Occipital lobe (tissue), 3 donors: ENCODE measurements at places on chromosomes 16 and 17.

GRCh38 chr17:33653399-33653788, 360.3 kb upstream of the ASIC2 start:
- no peak for DNase-seq

- no peak for DNase-seq
Measured at GRCh38 chr17:27741361-27741861, 58.9 kb downstream of the NOS2 start.

GRCh38 chr17:27367121-27367981, 73.4 kb downstream of the WSB1 start:
- DNase-seq, result no peak

- DNase-seq, result no peak
Measured at GRCh38 chr17:44352828-44353671, 7.9 kb downstream of the GRN start.

DNA sequence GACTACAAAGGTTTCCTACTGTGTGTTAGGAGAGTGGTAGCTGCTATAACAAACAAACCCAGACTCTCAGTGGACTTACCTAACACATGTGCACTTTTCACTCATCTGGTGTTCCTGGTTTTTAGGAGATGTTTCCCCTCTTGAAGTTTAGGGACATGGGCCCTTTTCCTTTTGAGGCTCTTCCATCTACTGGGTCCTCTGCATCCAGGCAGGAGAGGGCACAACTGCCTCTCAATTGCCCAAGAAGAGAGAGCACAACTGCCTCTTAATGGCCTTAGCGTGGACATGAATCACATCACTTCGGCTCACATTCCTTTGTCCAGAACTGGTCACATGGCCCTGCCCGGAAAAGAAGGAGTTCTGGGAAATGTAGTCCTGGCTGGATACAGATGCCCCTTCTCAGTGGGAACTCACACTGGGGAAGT, 9.8 kb upstream of the TNRC6C start:
- no peak for DNase-seq

- DNase-seq, result no peak
Measured at GRCh38 chr17:7927596-7927995, 2.1 kb downstream of the KCNAB3 start.

GRCh38 chr17:32127158-32127897, 15.0 kb upstream of the RHOT1 start:
- DNase-seq, result peak; percentile 83

DNA sequence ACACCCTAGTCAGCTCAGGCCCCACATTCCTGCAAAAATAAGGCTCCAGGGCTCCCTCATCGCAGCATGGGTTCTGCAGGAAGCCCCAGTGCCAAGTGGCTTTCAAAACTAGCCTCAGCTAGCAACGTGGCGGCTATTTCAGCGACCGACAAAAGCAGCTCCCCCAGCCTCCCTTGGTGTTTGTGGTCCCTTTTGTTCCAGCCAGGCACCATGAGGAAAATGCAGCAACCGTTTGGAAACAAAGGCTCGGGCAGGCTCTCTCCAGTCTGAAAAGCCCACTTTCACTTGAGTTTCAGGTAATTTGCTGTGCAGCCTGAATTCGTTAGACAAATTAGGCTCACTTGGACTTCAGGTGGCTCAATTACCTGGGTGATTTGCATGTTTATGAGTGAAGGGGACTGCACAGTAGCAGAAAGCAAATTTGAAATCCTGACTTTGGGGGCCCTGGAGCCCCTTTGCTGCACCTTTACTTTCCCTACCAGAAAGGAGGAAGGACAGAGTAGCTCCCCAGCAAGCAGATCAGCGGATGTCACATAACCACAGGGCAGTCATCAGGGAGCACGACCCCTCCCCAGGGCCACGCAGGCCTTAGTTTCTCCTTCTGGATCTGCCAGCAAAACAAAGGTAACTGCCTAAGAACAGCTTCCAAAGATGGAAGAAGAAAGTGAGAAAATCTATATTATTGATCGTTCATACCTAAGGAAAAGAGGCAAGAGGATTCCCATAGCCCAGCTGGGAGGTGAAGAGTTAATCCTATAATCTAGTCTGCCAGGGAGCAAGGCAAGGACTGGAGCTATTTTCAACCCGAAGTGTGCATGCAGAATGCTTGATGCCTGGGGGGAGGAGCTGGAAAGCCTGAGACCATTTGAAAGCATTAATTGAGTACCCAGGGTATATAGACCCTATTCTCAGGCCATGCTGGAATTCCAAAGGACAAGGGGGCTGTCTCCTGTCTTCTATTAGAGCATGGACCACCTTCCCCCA, 143.1 kb upstream of the SDK2 start:
- DNase-seq, result no peak

- DNase-seq, result no peak
Measured at GRCh38 chr16:46922239-46922638, 38.1 kb downstream of the GPT2 start.

- DNase-seq, result no peak
Measured at GRCh38 chr17:80834893-80835275, 156.8 kb upstream of the CHMP6 start.

DNA sequence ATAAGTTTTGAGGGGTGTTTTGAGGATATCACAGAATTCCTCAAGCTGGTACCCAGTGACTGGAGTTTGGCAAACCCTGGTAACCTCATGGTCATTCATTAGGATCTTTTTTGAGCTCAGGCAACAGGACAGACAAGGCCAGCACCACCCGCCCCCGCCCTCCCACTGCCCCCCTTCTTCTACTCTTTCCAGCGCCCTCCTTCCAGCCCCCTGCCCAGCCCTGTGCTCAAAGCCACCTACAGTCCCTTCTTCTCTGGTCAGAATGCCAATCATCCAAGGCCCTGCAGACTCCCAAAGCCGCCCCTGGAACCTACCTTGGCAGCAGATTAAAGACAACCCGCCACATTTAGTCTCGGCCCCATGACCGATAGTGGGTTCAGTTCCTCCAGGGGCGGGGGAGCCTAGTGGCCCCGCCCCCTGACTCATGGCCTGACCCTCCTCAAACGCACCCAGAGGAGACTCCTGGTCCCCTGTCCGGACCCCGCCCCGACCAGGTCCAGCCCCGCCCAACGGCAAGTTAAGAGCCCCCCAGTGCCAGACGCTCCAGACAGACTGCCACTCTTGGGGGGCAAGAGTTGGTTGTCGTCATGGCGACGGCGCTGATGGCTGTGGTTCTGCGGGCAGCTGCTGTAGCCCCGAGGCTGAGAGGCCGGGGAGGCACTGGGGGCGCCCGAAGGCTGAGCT, at the start of gene NAGS:
Gene NAGS, plus strand, starts transcription at position 546 of the 684 bp plus-strand sequence. Its CDS starts 42 bp downstream, at position 588.
- DNase-seq, result no peak

DNA sequence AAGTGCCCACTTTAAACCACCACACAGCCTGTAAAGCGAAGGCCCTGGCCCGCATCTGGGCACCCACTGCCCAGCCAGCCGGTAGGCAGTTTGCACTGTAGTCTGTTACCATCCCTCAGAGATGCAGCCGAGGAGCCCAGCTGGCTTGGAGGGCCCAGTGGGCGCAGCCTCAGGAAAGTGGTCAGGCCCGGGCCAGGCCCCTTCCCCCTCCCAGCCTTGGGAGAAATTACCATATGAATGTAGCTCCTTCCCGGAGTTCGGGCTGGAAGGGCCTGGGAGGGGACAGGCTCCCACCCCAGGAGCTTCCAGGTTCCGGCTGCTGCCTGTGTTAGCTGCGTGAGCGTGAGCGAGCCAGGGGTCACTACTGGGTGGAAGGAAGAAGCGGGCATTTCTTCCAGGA, 325.4 kb downstream of the SEC14L1 start:
- DNase-seq, result no peak

DNA sequence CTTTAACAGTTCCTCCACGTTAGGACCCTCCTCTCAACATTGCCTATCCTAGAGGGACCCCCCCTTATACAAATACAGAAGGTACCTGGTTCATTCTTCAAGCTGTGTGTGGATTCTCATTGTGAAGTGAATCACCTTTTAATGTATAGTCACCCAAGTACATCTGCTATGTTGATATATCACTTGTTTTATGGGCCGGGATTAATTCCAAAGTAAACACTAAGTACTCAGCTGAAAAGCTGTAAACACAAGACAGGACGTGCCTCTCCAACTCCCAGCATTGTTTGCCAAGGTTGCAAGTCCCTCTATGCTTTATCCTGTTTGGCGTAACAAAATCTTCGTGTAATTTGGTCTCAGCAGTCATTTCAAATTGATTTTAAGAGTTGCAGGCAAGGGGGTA, 123.6 kb downstream of the RBFOX1 start:
- no peak for DNase-seq

DNA sequence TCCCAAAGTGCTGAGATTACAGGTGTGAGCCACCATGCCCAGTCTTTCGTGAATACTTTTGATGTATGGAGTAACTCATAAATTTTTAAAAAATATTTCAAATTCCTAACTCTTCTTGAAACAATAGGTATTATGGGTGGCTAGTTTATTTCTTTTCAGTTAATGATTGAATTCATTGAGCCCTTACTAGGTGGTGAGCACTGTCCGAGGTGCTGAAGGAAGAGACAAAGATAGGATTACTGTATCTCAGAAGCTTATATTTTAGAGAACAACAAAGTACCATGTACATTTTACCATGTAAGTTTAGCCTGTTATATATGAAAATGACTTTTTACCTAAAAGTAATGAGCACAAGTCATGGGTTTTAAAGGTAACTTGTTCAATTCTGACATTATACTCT, 418.3 kb downstream of the NPIPA7 start:
- no peak for DNase-seq

DNA sequence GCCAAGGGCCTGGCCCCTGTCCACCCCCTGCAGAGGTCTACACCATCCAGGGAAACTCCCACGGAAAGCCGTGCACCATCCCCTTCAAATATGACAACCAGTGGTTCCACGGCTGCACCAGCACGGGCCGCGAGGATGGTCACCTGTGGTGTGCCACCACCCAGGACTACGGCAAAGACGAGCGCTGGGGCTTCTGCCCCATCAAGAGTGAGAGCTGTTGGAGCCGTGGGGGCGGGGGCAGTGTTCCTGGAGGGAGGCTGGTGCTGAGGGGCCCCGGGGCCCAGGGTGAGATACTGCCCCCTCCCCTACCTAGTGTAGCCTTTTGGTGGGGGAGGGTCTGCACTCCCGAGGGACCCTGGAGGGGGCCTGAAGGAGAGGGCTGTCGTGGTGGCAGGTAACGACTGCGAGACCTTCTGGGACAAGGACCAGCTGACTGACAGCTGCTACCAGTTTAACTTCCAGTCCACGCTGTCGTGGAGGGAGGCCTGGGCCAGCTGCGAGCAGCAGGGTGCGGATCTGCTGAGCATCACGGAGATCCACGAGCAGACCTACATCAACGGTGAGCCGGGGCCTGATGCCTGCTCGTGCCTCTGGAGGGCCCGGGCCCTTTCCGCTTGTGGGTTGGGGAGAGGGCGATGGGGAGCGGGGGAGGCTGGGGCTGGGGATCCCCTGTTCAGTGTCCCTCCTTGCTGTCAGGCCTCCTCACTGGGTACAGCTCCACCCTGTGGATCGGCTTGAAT, 38.8 kb downstream of the MRC2 start:
- no peak for DNase-seq

GRCh38 chr16:80369138-80369958, 171.4 kb upstream of the DYNLRB2 start:
- no peak for DNase-seq

DNA sequence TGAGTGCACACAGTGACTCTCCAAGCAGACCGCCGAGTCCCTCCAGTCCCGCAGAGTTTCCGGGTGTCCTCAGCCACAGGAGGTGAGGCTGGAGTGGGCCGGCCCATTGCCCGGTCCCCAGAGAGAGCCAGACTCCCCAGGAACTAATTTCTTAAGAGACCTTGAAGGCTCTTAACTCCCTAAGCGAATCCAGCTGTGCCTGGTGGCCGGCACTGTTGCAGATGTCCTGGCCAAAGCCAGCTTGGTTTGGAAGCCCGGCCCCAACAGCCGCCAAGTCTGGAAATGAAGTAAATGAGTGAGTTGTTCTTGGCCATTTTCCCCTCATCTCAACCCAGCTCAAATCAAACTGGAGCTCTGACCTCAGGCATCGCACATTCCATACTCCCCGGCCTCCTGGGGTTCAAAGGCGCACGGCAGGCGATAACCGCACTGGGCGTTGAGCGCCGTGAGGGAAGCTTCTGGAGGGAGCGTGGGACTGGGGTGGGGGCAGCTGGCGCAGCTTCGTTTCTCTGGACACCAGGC, 42.0 kb downstream of the CMIP start:
- DNase-seq, result no peak

GRCh38 chr17:80270836-80271235, 10.2 kb downstream of the RNF213 start:
- DNase-seq, result no peak

DNA sequence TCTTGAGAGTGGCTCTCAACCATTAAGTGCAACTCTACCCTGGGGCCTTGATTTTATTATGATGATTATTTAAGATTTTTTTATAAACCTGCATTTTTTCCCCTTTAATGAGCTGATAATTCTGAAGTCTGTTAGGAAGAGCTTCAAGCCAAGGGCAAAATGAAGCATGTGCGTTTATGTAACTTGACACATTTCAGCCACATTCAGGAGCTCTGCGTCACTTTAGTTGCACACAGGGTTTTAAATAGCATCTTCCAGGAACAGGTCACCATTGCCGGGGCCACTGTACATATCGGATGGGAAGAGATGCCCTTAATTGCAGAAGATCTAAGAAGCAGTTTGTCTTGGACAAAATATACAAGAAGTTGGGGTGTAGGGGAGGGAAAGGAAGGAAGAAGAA, 89.6 kb downstream of the BMERB1 start:
- DNase-seq, result no peak

DNA sequence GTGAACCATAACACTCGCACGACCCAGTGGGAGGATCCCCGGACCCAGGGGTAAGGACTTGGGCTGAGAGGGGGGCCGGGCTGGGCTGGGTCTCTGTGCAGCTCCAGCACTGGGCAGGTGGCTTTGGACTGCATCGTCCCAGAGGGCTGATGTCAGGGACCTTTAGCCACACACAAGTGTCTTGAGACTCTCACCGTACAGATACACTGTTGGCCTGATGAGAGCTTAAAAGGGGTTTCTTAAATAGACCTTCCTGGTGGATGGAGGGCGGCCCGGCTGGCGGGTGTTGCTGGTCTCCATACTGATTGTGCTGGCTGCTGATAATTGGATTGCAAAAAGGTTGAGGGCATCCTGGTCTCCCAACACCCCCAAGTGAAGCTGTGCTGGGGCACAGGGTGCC, 21.7 kb upstream of the CLEC18A start:
- no peak for DNase-seq

DNA sequence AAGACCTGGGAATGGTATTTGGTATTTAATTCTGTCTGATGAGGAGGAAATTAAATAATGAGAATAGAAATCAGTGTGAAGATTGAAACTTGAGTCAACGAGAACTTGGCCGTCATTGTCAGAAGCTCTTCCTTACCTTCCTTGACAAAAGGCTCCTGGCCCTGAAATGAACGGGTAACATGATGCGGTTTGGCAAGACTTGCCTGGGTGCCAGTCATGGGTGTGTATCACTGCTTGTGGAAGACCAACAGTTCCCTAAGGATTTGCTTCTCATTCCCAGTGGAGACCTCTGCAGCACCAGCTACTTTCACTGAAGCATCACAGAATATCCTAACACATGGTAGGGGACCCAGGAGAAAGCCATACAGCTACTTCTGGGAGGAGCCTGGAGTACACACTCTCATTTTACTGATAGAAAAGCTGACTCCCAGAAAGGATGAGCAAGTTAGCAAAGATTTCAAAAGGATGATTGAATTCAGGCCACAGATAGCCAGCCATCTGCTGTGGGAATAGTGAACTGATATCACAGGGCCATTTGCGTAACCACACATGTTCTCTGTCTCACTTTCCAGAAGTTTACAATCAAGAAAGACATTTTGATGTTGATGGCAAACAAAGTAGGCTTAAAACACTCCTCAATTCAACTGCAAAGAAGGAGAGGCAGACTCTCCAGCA, 258.1 kb upstream of the SALL1 start:
- no peak for DNase-seq
